ENCODE measurements at places on chromosomes 4 and X.
A peak's percentile ranks its signal among the peaks of the same experiment; 100 is the strongest.

DNA sequence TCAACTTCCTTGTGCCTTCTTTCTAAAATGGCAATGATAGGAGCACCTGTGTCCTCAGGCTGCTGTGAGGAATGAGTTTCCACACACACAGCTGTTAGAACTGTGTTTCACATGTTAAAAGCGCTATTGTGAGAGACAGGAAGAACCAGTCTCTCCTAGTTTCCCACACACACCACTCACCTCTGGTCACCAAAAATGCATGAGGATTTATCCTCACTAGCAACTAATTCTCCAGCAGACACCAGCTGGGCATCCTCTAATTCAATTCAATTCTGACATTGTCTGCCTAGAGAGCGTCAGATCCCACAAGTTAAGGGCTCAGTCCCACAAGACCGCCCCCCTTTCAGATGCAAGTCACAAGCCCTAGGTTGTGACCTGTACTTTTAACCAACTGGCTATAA lies 29.0 kb upstream of the SLC2A9 start:
- DNase-seq, result peak; percentile 19

- DNase-seq, result no peak
Measured at GRCh38 chrX:16687514-16687913, 25.0 kb downstream of the CTPS2 start.

- DNase-seq, result no peak
Measured at GRCh38 chrX:11423362-11423818, 130.2 kb downstream of the AMELX start.

- DNase-seq, result no peak
Measured at GRCh38 chr4:146485968-146486367, 35.8 kb downstream of the SLC10A7 start.

DNA sequence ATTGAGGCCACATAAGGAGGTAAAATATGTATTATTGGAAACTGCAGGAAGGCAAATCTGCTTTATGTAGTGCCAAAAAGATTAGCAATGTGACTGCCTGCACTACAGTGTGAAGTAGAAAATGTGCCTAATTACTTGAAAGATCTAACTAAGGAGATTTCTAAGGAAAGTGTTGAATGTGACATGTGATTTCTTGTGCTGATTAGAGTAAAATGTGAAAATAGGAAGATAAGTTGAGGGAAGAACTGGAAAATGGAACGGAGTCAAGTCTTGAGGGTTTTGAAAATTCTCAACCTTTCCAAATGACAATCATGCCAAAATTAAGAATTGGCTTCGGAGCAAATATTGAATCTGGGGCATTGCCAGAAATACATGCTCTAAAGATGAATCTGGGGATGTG lies 209.5 kb upstream of the SPOCK3 start:
- DNase-seq, result no peak

GRCh38 chrX:13692771-13693231 lies 3.9 kb downstream of the RAB9A start:
- no peak for DNase-seq

GRCh38 chr4:38128478-38129459 lies 168.6 kb downstream of the PTTG2 start:
- peak; percentile 85 for DNase-seq

All from NCI-H146 (cell line).